ENCODE measurements at places on chromosomes 1 and 21.
A peak's percentile ranks its signal among the peaks of the same experiment; 100 is the strongest.

- H3K27ac ChIP-seq = no peak overlapping the region
- no peaks in the 10 kb centered on the region for H3K36me3 ChIP-seq
- H3K4me1 ChIP-seq = no peaks in the 10 kb centered on the region
- ATAC-seq = no peak
Observed at GRCh38 chr1:60034999-60035398, 38.6 kb downstream of the C1orf87 start.

DNA sequence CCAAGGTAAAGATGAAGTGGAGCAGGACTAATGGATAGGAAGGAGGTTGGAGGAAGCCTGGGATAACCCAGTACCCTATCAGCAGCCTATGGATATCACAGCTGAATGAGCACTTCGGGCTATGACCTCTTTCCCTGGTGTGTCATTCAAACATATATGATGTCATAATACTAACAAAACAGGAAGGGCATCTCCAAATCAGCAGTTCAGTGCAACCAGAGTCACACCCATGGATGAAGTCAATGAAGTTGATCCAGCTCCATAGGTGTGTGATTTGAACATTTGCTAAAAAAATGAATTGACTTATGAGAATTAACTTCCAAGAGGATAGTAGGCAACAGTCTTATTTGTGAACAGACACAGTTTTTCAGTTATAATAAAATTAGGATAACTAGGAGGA, 1.7 kb upstream of the C1orf116 start:
- H3K36me3 ChIP-seq = no peaks in the 10 kb centered on the region
- ATAC-seq = no peak
- no peak overlapping the region for H3K27ac ChIP-seq
- peaks cover 23% of the 10 kb centered on the region for H3K27me3 ChIP-seq

DNA sequence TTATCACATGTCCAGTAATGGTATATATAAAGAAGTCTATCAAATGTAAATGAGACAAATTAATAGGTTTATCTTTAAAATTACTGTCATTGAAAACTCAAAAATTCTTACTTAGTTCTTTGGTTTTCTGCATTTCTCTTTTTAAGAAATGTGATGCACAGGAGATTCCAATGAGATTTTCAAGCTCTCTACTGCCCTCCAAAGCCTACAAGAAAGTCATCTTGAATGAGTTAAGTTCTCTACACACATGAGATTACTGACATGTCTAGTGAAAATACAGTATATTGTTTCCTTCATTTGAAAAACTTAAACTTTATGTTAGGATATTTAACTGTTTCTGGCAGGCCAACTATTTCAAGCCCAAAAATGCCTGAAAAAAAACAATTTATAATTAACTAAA, 68.8 kb downstream of the ITGB3BP start:
- no peak overlapping the region for H3K4me3 ChIP-seq
- no peak overlapping the region for H3K27ac ChIP-seq
- H3K4me1 ChIP-seq = no peaks in the 10 kb centered on the region
- no peaks in the 10 kb centered on the region for H3K27me3 ChIP-seq
- no peaks in the 10 kb centered on the region for H3K36me3 ChIP-seq

DNA sequence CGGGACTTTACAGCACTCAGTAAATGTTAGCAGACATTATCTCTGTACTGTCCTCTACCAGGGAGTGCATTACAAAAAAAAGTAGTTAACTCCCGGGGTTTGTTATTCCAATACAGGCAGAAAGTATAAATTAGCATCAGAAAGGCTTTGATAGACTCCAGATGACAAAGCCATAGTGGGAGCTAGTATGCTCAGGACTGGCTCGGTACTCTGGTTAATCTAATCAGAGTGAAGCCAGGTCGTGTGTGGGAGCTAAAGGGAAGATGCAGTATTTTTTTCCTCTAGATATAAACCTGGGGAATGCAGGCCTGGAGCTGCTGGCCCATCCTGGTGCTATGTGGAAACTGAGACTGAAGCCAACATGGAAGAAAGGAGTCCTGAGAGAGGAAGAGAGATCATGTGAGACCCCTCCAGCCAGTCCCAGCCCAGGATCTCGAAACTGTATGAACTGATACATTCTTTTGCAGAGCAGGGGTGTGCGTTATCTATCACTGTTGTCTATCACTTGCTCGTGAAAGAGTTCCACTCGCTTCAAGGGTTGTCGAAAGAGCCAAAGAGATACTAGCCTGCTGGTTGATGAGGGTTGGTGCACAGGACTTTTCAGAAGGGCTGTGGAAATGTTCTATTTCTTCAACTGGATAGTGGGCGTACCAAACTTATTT, 125.8 kb downstream of the PLPP3 start:
- H3K27ac ChIP-seq = peak overlapping the region; percentile 67
- H3K4me1 ChIP-seq = peaks cover 59% of the 10 kb centered on the region
- ATAC-seq = no peak

GRCh38 chr1:201328576-201328975, 45.3 kb downstream of the PKP1 start:
- ATAC-seq = no peak
- no peaks in the 10 kb centered on the region for H3K4me1 ChIP-seq
- H3K4me3 ChIP-seq = no peak overlapping the region
- H3K27ac ChIP-seq = no peak overlapping the region

GRCh38 chr1:211092955-211093354, 41.0 kb downstream of the KCNH1 start:
- peaks cover 3% of the 10 kb centered on the region for H3K27me3 ChIP-seq
- no peak for ATAC-seq
- no peaks in the 10 kb centered on the region for H3K4me1 ChIP-seq
- no peak overlapping the region for H3K27ac ChIP-seq
- H3K36me3 ChIP-seq = no peaks in the 10 kb centered on the region
- no peak overlapping the region for H3K4me3 ChIP-seq

DNA sequence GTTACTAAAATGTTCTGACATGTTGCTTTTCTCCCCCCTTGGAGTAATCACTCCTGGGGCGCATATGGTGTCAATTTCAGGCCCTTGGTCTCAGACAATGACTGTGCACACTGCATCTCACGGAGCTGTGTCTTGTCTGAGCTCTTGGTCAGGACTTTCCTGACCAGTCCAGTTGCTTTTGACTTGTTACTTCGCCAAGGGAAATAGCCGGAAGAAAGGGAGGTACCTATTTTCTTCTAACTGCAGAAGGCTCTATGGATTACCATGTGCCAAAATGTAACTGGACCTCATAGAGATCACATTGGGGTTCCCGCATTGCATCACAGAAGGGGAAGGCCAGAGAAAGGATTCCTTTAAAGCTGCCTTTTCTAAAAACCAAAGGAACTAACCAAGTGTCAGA, 68.6 kb downstream of the SPAG17 start:
- H3K36me3 ChIP-seq = no peaks in the 10 kb centered on the region
- H3K4me1 ChIP-seq = peaks cover 3% of the 10 kb centered on the region
- peak; percentile 52 for ATAC-seq
- no peaks in the 10 kb centered on the region for H3K27me3 ChIP-seq
- no peak overlapping the region for H3K4me3 ChIP-seq
- peak overlapping the region; percentile 16 for H3K27ac ChIP-seq

DNA sequence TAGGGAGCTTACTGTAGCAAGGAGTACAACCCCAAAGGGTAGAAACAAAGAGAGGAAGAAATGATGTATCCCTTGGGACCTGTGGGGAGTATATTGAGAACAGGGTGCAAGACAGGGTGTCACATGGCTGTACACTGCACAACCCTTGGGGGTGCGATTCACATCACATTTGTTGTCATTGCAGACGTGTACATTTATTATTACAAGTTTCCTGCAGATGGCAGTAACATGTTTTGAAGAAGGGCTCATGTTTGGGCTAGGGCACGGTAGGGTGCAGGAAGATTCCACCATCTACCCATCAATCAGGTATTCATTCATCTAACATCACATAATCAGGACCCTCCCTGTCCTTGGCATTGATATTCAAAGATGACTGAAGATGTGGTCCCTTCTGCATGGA, 62.5 kb downstream of the NDUFS5 start:
- no peak overlapping the region for H3K4me3 ChIP-seq
- H3K4me1 ChIP-seq = no peaks in the 10 kb centered on the region
- ATAC-seq = no peak
- no peak overlapping the region for H3K27ac ChIP-seq

DNA sequence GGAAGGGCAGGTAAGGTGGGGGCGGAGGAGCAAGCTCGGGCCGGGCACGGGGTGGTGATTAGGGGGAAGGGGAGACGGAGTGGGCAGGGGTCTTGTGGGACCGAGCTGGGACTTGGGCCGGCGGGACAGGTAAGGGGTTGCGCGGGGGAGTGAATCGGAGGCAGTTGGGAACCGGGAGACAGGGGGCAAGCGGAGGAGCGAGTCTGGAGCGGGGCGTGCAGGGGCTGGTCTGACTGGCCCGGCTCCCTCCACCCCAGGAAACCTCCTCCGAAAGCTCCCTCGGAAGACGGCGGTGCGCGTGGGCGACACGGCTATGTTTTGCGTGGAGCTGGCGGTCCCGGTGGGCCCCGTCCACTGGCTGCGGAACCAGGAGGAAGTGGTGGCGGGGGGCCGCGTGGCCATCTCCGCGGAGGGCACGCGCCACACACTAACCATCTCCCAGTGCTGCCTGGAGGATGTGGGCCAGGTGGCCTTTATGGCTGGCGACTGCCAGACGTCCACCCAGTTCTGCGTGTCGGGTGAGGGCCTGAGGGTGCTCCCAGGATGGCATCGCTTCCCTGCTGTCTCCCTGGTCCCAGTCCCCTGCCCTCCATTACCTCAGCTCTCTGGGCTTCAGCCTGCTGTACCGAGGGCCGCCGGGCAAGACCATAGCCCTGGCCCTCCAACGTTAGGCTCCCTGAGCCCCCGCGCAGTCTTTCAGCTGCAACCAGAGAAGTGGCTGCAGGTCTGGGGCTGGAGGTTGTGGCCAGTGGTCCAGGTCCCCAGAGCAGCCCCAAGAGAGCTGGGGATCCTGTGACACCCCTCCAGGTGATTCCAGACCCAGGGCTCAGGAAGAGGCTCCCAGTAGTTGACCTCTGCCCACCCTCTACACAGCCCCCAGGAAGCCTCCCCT, 6.3 kb downstream of the OBSCN start:
- peak overlapping the region; percentile 29 for H3K4me3 ChIP-seq
- peaks cover 52% of the 10 kb centered on the region for H3K27me3 ChIP-seq
- ATAC-seq = no peak

- no peaks in the 10 kb centered on the region for H3K36me3 ChIP-seq
- H3K4me1 ChIP-seq = no peaks in the 10 kb centered on the region
- H3K4me3 ChIP-seq = no peak overlapping the region
- no peak overlapping the region for H3K27ac ChIP-seq
Observed at GRCh38 chr1:54506594-54506993, 41.4 kb upstream of the ACOT11 start.

GRCh38 chr21:32867597-32867996, 96.0 kb upstream of the PAXBP1 start:
- H3K27me3 ChIP-seq = peaks cover 12% of the 10 kb centered on the region
- ATAC-seq = no peak
- H3K36me3 ChIP-seq = no peaks in the 10 kb centered on the region
- no peak overlapping the region for H3K27ac ChIP-seq
- H3K4me3 ChIP-seq = no peak overlapping the region

DNA sequence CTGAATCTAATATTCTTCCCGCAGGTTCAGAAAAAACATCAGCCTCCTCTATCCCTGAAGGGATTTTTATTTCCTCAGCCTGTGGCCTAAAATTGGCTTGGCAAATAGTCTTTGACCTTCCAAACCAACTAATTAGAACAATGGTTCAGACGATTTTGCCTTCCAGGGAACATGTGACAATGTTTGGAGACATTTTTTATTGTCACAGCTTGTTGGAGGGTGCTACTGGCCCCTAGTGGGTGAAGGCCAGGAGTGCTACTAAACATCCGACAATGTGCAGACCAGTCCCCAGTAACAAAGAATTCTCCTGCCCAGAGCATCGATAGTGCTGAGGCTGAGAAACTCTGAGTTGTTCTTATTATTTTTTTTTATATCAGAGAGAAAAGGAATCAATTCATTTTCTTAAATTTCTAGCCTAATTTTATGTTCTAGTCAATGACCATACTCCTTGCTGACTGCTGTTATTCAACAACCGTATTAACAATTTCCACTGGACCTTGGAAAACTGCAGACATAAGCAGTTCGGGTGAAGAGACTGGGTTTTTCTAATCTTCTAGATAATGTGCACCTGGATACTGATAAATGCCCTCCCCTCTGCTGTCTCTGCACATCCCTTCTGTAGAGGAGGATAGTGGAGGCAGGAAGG, 280.7 kb downstream of the LMX1A start:
- H3K36me3 ChIP-seq = no peaks in the 10 kb centered on the region
- no peak for ATAC-seq
- H3K27me3 ChIP-seq = no peaks in the 10 kb centered on the region
- no peak overlapping the region for H3K4me3 ChIP-seq
- H3K4me1 ChIP-seq = no peaks in the 10 kb centered on the region
- H3K27ac ChIP-seq = no peak overlapping the region

GRCh38 chr1:46134660-46135331, 2.4 kb upstream of the PIK3R3 start:
- H3K36me3 ChIP-seq = no peaks in the 10 kb centered on the region
- no peak overlapping the region for H3K4me3 ChIP-seq
- no peaks in the 10 kb centered on the region for H3K27me3 ChIP-seq
- ATAC-seq = no peak

DNA sequence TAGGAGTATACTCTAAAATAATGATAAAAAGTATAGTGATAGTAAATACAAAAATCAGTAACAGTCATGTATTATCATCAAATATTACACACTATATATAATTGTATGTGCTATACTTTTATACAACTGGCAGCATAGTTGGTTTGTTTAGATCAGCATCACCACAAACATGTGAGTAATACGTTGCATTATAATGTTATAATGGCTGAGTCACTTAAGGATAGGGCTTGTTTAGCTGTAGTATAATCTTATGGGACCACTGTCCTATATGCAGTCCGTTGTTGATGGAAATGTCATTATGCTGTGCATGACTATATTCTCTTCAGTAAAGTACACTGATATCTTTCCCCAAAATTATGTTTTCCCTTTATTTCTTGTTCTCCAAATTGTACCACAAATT, 92.8 kb downstream of the LYPLAL1 start:
- H3K27ac ChIP-seq = no peak overlapping the region
- H3K27me3 ChIP-seq = no peaks in the 10 kb centered on the region
- no peaks in the 10 kb centered on the region for H3K36me3 ChIP-seq
- ATAC-seq = no peak

- no peak overlapping the region for H3K4me3 ChIP-seq
- peaks cover 23% of the 10 kb centered on the region for H3K4me1 ChIP-seq
- no peak overlapping the region for H3K27ac ChIP-seq
- no peak for ATAC-seq
- no peaks in the 10 kb centered on the region for H3K27me3 ChIP-seq
Observed at GRCh38 chr1:52751589-52752483, 25.6 kb downstream of the ZYG11B start.

DNA sequence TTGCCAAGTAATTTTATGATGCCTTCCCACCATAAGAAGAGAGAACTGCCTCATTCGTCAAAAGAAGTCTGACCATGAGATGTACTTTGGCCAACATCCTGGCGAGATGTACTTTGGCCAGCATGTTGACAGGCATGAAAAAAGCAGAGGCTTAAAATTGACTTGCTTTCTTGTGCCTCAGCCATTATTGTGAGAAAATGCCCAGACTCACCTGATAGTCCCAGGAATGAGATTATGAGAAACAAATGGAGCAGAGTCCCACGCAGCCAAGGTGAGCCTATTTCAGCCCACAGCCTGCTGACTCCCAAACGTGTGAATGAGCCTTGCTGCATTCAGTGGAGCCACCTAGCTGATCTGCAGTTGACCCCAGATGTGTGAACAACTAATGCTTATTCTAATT, 43.5 kb upstream of the ZNF644 start:
- H3K4me1 ChIP-seq = no peaks in the 10 kb centered on the region
- no peak overlapping the region for H3K4me3 ChIP-seq
- no peak overlapping the region for H3K27ac ChIP-seq
- no peak for ATAC-seq
- no peaks in the 10 kb centered on the region for H3K27me3 ChIP-seq
- no peaks in the 10 kb centered on the region for H3K36me3 ChIP-seq

- no peak overlapping the region for H3K27ac ChIP-seq
- H3K4me1 ChIP-seq = no peaks in the 10 kb centered on the region
- H3K27me3 ChIP-seq = no peaks in the 10 kb centered on the region
- ATAC-seq = no peak
- no peak overlapping the region for H3K4me3 ChIP-seq
Observed at GRCh38 chr1:196535727-196536126, 72.5 kb downstream of the KCNT2 start.

All from gastroesophageal sphincter (tissue), 4 donors.